Right lobe of liver (tissue), 6 donors: ENCODE measurements at places on chromosomes 6 and 20.
A peak's percentile ranks its signal among the peaks of the same experiment; 100 is the strongest.

- no peak overlapping the region for H3K4me3 ChIP-seq
- H3K27ac ChIP-seq = no peak overlapping the region
- no peak for DNase-seq
- no peaks in the 10 kb centered on the region for H3K36me3 ChIP-seq
Measured at GRCh38 chr6:107604549-107604948, 114.6 kb downstream of the SOBP start.

DNA sequence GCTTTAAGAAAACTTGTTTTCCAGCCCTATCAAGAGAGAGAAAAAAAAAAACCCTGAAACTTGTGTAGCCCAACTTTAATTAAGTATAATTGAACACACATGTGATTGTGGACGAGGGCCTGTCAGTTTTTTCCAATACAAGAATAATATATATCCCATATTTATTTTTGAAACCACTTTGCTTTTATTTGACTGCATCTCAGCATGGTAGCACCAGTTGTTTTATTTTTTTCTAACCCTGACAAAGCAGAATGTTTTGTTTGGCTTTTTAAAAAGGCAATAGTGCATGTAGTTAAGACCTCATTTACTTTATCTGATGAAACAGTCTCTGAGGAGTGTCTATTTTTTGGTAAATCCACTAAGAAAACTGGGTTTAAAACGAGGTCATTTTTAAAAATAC, 257.7 kb downstream of the CDKAL1 start:
- H3K36me3 ChIP-seq = no peaks in the 10 kb centered on the region
- no peak for DNase-seq
- H3K27me3 ChIP-seq = no peaks in the 10 kb centered on the region
- no peak overlapping the region for H3K27ac ChIP-seq
- H3K4me1 ChIP-seq = no peaks in the 10 kb centered on the region
- no peak overlapping the region for H3K4me3 ChIP-seq

DNA sequence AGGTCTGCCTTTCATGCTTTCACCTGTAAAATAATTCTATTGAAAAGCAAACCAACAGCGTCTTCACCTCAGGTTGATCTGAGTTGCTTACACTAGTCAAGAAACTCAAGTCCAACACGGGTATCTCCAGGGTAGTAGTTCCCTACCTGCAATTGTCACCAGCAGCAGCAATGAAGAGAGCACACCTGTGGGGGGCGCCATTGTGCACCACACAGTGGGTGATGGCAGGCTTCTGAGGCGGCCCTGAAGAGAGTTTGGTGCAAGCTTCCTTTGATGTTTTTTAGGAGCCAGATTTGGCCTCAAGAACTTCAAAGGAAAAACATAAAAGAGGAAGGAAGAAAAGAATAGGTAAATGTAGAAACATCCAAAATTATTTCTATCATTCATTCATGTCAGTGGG, 45.1 kb downstream of the KIAA0319 start:
- H3K27ac ChIP-seq = no peak overlapping the region
- no peaks in the 10 kb centered on the region for H3K27me3 ChIP-seq
- DNase-seq = no peak

DNA sequence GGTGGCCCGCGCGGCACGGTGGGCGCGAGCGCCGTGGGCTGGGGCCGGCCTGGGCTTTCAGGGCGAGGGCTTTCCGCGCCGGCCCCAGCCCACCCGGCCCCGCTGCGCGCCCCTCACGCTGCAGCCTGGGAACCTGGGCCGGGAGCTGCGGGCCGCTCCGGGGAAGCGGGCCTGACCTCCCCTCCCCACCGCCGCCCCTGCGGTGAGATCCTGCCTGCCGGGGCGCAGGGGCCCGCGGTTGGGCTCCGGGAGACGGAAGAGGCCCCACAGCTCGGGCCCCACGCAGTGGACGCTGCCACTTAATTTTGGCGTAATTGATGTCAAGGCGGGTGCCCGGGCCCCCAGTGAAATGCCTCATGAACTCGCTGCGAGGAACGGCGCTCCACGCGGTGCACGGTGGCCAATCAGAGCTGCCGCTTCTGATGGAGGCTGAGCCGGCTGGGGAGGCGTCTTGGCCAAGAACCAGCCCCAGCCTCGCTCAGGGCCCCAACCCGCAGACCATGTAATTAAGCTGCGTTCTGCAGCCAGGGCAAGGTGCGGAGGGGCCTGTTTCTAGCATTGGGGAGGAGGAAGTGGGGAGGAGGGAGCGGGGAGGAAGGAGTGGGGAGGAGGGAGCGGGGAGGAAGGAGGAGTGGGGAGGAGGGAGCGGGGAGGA, 96.1 kb upstream of the BHLHE23 start:
- H3K4me1 ChIP-seq = peaks cover 6% of the 10 kb centered on the region
- no peak for DNase-seq
- peak overlapping the region; percentile 64 for H3K4me3 ChIP-seq
- no peaks in the 10 kb centered on the region for H3K36me3 ChIP-seq
- H3K27ac ChIP-seq = no peak overlapping the region

DNA sequence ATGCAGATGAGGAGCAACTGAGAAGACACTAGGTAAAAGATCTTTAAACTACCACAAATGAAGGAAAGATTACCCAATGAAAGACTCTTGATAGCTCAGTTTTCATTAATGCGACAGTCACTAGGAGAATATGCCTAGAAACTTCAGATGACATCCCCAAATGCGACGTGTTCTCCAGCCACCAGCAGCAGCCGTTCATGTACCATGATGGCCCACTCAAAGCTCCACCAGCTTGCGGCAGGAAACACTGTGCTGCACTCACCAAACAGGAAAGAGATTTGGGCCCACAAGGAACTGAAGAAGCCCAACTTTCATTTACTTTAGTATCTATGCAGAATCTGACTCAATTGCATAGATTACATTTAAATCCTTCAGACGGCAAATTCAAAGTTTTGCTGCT, 7.5 kb downstream of the DIDO1 start:
- H3K27me3 ChIP-seq = no peaks in the 10 kb centered on the region
- DNase-seq = no peak
- no peak overlapping the region for H3K27ac ChIP-seq
- no peaks in the 10 kb centered on the region for H3K36me3 ChIP-seq
- no peak overlapping the region for H3K4me3 ChIP-seq

DNA sequence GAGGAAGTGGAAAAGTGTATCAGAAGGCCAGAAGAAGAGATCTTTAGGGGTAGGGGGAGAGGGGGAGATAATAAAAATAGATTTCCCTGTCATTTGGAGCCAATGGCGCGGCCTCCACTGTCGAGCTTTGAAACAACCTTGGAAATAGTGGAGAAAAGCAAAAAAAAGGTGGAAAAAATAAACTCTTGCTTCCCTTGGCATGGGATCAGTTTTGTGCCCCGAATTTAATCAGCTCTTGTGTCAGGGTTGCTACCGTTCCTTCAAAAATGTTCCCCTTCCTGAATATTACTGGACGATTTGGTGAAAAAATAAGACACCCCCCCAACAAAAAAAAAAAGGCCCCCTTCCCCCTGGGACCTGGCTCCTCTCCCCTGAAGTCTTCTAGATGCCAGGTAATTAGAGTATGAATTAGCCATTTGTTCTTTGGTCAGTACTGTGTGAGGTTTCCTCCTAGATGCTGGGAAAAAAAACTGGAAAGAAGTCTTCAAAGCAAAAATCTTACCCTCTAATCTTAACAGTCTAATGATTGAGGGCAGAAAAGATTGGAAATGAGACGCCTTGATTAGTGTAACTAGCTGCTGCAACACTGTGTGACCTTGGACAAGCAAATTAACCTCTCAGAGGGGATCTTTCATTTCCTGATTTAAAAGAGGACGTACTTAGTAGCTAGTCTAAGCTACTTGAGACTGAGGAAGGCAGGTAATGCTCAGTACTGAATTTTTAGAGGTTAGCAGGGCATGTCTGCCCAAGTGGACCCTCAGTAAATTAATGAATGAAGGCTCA, 872 bp upstream of the RBM39 start:
- H3K36me3 ChIP-seq = peaks cover 14% of the 10 kb centered on the region
- H3K27ac ChIP-seq = peak overlapping the region; percentile 97
- H3K27me3 ChIP-seq = no peaks in the 10 kb centered on the region
- no peak for DNase-seq
- H3K4me3 ChIP-seq = peak overlapping the region; percentile 85

DNA sequence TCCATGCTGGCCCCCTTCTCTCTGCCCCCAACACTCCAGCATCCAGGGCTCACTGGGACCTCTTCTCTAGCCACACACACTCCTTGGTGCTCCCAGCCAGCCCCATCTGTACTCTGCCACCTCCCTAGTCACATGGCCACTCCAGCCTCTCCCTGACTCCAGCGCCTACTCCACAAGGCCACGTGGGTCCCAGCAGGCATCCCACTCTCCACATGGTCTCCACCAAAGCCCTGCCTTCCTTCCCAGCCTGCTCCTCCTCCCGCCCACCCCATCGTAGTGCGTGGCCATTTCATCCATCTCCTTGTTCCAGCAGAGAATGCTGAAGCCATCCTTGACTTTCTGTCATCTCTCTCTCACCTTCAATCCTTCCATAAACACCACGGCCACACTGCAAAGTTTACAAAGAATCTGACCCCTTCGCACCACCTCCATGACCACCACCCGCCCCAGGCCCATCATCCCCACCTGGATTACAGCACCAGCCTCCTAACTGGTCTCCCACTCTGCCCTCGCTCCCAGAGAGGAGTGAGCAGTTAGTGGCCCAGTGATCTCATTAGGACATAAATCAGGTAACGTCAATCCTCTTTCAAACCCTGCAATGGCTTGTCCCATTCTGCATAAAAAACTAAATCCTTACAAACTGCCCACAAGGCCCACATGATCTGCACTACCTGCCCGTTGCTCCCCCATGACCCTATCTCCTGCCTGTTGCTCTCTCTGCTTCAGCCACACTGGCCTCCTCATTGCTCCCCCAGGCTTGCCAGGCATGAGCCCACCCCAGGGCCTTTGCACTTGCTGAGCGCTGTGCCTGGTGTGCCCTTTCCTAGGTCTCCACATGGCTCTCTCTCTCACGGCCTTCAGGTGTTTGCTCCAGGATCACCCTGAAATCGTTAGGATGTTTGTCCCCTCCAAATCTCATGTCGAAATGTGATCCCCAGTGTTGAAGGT, 96.2 kb downstream of the GRM4 start:
- no peaks in the 10 kb centered on the region for H3K4me1 ChIP-seq
- no peak overlapping the region for H3K27ac ChIP-seq
- no peak overlapping the region for H3K4me3 ChIP-seq

DNA sequence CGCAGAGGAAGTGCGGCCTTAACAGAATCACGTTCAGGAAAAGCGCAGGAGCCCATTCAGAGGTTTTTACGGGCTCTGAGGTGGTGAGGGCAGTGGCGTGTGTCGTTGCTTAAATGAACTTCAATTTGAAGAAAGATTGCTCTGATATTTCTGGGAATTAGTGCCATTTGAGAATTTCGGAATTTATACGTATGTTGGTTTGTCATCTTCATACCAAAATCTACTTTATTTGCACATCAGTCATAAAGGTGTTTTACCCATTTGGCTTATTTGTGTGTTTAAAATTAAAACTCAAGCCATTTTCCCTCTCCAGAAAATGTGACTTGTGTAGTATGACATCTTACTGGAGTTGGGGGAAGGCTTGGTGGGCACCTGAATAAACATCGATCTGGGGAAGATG, 48.1 kb upstream of the TULP4 start:
- no peaks in the 10 kb centered on the region for H3K36me3 ChIP-seq
- no peak overlapping the region for H3K27ac ChIP-seq
- no peaks in the 10 kb centered on the region for H3K4me1 ChIP-seq
- H3K4me3 ChIP-seq = no peak overlapping the region

DNA sequence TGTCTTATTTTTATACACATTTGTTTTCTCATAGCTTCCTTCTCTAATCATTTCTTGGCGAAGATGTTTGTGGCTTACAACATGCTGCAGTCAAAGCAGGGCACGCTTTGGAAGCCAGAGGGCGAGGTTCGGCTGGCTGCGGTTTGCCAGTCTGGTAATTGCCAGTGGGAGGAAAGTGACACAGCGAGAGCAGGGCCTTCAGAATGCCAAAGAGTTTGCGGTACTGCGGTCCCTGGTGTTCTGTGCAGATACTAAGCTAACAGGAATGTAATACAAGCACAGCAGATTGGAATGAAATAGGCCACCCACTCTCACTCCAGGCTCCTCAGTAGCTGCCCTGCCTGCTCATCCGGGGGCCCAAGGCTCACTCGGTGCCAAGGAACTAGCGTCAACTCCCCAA, 58.7 kb upstream of the TGM3 start:
- H3K27ac ChIP-seq = peak overlapping the region; percentile 58
- no peaks in the 10 kb centered on the region for H3K27me3 ChIP-seq
- DNase-seq = peak; percentile 79
- H3K4me3 ChIP-seq = no peak overlapping the region
- H3K4me1 ChIP-seq = peaks cover 3% of the 10 kb centered on the region

- H3K27me3 ChIP-seq = no peaks in the 10 kb centered on the region
- H3K4me3 ChIP-seq = no peak overlapping the region
- H3K36me3 ChIP-seq = no peaks in the 10 kb centered on the region
- H3K4me1 ChIP-seq = peaks cover 12% of the 10 kb centered on the region
- no peak for DNase-seq
Measured at GRCh38 chr20:1813674-1814635, 81.3 kb upstream of the SIRPA start.

GRCh38 chr6:10484912-10485311, 36.2 kb upstream of the GCNT2 start:
- no peaks in the 10 kb centered on the region for H3K36me3 ChIP-seq
- H3K27me3 ChIP-seq = no peaks in the 10 kb centered on the region
- H3K27ac ChIP-seq = no peak overlapping the region
- no peaks in the 10 kb centered on the region for H3K4me1 ChIP-seq
- DNase-seq = no peak

GRCh38 chr6:15845492-15845891, 182.7 kb upstream of the DTNBP1 start:
- H3K27me3 ChIP-seq = no peaks in the 10 kb centered on the region
- H3K27ac ChIP-seq = no peak overlapping the region
- no peaks in the 10 kb centered on the region for H3K36me3 ChIP-seq

- DNase-seq = no peak
- no peak overlapping the region for H3K4me3 ChIP-seq
- no peaks in the 10 kb centered on the region for H3K36me3 ChIP-seq
- no peak overlapping the region for H3K27ac ChIP-seq
Measured at GRCh38 chr6:109695468-109695867, 4.4 kb downstream of the FIG4 start.

GRCh38 chr6:4812068-4812467, 35.9 kb downstream of the CDYL start:
- no peaks in the 10 kb centered on the region for H3K27me3 ChIP-seq
- DNase-seq = no peak
- no peak overlapping the region for H3K27ac ChIP-seq
- H3K4me3 ChIP-seq = no peak overlapping the region
- H3K36me3 ChIP-seq = no peaks in the 10 kb centered on the region

DNA sequence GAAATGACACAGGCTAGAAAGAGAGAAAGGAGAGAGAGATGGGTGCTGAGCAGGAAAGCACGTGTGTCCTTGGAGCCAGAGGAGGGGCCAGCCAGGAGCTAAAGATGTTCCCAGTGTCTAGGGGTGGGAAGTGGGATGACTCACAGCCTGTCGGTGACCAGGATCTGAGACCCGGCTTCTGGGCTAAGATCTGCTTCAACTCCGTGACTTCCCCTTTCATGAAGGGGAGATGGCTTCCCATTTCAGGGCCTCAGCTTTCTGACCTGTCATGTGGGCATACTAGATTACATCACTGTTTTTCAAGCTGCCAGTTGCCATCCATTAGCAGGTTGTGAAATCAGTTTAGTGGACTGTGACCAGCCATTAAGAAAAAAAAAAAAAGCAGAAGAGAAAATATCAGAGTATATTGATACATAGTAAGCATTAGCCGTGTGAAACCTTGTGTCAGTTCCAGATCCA, 5.4 kb downstream of the TGM3 start:
- DNase-seq = peak; percentile 65
- no peaks in the 10 kb centered on the region for H3K36me3 ChIP-seq
- H3K4me1 ChIP-seq = peaks cover 4% of the 10 kb centered on the region
- H3K4me3 ChIP-seq = no peak overlapping the region
- H3K27ac ChIP-seq = peak overlapping the region; percentile 83
- H3K27me3 ChIP-seq = no peaks in the 10 kb centered on the region

GRCh38 chr6:157656437-157656997, 166.5 kb upstream of the SNX9 start:
- H3K27me3 ChIP-seq = no peaks in the 10 kb centered on the region
- no peak overlapping the region for H3K4me3 ChIP-seq
- no peaks in the 10 kb centered on the region for H3K4me1 ChIP-seq
- no peaks in the 10 kb centered on the region for H3K36me3 ChIP-seq
- no peak overlapping the region for H3K27ac ChIP-seq
- DNase-seq = no peak
